ENCODE measurements at places on chromosomes 5 and 9.

DNA sequence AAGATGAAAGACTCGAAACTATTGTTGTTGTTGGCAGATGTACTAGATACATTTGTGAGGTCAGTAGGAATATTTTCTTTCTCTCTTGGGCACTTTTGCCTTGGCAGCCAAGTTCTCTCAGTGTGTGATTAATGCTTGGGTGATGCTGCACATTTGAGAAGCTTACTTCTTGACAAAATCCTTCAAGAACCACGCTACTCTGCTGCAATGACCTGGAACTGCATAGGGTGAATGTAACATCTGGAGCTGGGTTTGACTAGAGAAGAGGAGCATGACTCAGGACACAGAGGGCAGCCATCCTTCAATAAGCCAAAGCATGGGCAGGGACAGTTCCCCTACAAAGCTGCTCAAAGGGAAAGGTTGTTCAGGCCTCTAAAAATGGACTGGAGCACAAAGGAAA is 75.5 kb upstream of the PUM3 start:
- no peak overlapping the region for H3K4me3 ChIP-seq
- no peak overlapping the region for H3K27ac ChIP-seq
- no peaks in the 10 kb centered on the region for H3K36me3 ChIP-seq
- no peaks in the 10 kb centered on the region for H3K27me3 ChIP-seq
- DNase-seq: no peak

- DNase-seq: no peak
- H3K27ac ChIP-seq: no peak overlapping the region
- no peaks in the 10 kb centered on the region for H3K27me3 ChIP-seq
- no peak overlapping the region for H3K4me3 ChIP-seq
Observed at GRCh38 chr9:104564358-104564757, 4.6 kb upstream of the OR13C8 start.

DNA sequence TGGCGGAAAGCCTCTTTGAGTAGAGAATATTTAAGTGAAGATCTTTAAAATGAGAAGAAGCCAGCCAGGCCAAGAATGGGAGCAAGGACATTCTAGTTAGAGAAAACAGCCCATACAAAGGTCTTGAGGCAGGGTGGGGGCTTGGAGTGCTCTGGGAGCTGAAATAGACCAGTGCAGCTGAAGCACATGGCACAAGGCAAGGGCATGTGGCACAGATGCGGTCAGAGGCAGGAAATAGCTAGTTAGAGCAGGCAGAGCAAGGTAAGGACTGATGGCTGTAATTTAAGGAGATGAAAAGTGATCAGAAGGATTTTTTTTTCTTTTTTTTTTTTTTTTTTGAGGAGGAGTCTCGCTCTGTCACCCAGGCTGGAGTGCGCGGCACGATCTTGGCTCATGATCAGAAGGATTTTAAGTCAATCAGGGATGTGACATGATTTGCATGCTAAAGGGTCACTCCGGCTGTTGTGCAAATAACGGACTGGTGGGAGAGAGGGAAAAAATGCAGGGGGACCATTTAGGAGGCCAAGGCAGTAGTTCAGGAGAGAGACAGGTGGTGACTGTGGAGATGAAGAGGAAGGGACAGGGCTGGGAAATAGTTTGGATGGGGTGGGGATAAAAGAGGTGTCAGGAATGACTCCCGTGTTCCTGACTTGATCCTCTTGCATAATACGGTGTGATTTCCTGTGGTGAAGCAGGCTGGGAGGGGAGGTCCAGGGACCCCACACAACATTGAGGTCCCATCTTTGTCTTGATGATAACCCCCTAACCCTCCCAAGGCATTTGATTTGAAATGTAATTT is 207.6 kb downstream of the HSPA4 start:
- H3K4me3 ChIP-seq: no peak overlapping the region
- no peak for DNase-seq
- H3K36me3 ChIP-seq: no peaks in the 10 kb centered on the region
- no peak overlapping the region for H3K27ac ChIP-seq
- no peaks in the 10 kb centered on the region for H3K4me1 ChIP-seq

DNA sequence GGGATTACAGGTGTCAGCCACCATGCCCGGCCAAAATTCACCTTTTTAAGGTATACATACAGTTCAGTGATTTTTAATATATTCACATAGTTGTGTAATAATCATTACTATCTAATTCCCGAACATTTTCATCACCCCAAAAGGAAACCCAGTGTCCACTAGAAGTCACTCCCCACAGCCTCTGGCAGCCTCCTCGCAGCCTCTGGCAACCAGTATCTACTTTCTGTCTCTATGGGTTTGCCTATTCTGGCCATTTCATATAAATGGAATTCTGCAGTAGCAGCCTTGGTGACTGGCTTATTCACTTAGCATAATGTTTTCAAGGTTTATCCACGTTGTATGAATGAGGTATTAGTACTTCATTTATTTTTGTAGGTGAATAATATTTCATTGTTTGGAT is 59.0 kb downstream of the UBAP1 start:
- no peak for DNase-seq
- H3K36me3 ChIP-seq: peaks cover 34% of the 10 kb centered on the region
- no peak overlapping the region for H3K4me3 ChIP-seq
- no peak overlapping the region for H3K27ac ChIP-seq

DNA sequence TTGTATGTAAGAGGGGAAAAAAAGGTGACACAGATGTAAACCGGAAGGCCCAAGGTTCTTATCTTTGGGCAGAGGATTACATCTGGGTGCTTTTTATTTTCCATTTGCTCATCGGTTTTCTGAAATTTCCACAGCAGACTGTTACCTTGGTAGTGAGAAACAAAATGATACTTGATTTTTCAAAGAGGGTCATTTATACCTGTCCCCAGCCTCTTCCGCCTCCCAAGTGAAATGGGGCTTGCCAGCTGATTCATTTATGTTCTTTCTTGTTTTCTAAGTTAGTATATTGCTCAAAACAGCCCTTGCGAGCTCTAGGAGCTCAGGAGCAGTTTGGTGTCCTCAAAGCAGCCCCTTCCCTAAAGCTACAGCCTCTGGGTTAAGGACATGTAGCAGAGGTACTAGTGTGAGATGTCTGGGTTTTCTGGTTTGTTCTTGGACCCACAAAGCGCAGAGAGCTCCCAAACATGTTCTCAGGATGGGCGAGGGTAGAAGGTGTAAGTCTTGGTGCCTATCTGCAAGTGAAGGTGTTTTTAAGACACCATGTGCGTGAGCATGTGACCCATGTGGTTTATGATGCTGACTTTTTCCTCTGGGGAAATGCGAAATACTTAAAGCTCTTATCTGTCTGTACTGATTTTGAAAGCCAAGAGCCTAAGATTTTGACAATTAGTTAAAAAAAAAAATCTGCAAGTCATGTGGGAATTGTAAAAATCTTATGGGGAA is 38.3 kb downstream of the DAPK1 start:
- no peak overlapping the region for H3K27ac ChIP-seq
- H3K36me3 ChIP-seq: no peaks in the 10 kb centered on the region
- DNase-seq: no peak
- no peak overlapping the region for H3K4me3 ChIP-seq
- H3K27me3 ChIP-seq: no peaks in the 10 kb centered on the region

GRCh38 chr5:163908253-163908652 is 402.8 kb downstream of the MAT2B start:
- no peak overlapping the region for H3K27ac ChIP-seq
- no peaks in the 10 kb centered on the region for H3K36me3 ChIP-seq

GRCh38 chr5:123976379-123977033 is 464.5 kb downstream of the CSNK1G3 start:
- H3K4me3 ChIP-seq: no peak overlapping the region
- H3K36me3 ChIP-seq: no peaks in the 10 kb centered on the region
- H3K27ac ChIP-seq: no peak overlapping the region
- no peaks in the 10 kb centered on the region for H3K27me3 ChIP-seq

DNA sequence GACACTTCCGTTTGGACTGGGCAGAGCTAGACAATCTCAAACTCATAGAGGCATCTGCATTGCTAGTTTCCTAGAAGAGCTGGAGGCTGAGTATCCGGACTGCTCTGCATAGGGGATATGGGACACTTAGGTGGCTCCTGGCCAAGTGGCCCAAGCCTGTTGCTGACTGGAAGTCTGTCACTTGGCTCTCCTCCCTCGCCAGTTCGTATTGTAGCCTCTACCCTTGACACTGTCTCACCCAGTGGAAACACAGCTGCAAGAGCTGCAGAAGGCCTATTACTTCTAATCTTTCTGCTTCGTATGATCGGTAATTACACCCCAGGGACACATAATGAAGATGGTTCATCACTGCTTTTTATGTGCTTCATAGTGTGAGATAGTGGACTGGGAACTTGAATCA is 34.7 kb downstream of the ITGA1 start:
- no peaks in the 10 kb centered on the region for H3K36me3 ChIP-seq
- H3K4me3 ChIP-seq: no peak overlapping the region
- no peaks in the 10 kb centered on the region for H3K27me3 ChIP-seq
- H3K27ac ChIP-seq: no peak overlapping the region

GRCh38 chr9:83266666-83267496 is 203.9 kb upstream of the RASEF start:
- H3K27ac ChIP-seq: no peak overlapping the region
- no peak overlapping the region for H3K4me3 ChIP-seq
- DNase-seq: no peak
- H3K36me3 ChIP-seq: no peaks in the 10 kb centered on the region

GRCh38 chr5:134590992-134591659 is 41.5 kb downstream of the SAR1B start:
- peaks cover 5% of the 10 kb centered on the region for H3K4me1 ChIP-seq
- no peaks in the 10 kb centered on the region for H3K27me3 ChIP-seq
- no peak for DNase-seq

- no peak overlapping the region for H3K4me3 ChIP-seq
- peaks cover 6% of the 10 kb centered on the region for H3K4me1 ChIP-seq
- no peak for DNase-seq
- no peaks in the 10 kb centered on the region for H3K36me3 ChIP-seq
- no peak overlapping the region for H3K27ac ChIP-seq
Observed at GRCh38 chr5:131749723-131750470, 46.9 kb downstream of the FNIP1 start.

GRCh38 chr9:3793971-3794383 is 268.2 kb upstream of the RFX3 start:
- H3K27me3 ChIP-seq: no peaks in the 10 kb centered on the region
- no peak for DNase-seq
- H3K36me3 ChIP-seq: no peaks in the 10 kb centered on the region
- no peaks in the 10 kb centered on the region for H3K4me1 ChIP-seq
- no peak overlapping the region for H3K4me3 ChIP-seq

- H3K4me1 ChIP-seq: no peaks in the 10 kb centered on the region
- no peak for DNase-seq
- H3K27ac ChIP-seq: no peak overlapping the region
- no peaks in the 10 kb centered on the region for H3K36me3 ChIP-seq
- H3K27me3 ChIP-seq: no peaks in the 10 kb centered on the region
- H3K4me3 ChIP-seq: no peak overlapping the region
Observed at GRCh38 chr9:71108937-71109336, 12.5 kb downstream of the TRPM3 start.

DNA sequence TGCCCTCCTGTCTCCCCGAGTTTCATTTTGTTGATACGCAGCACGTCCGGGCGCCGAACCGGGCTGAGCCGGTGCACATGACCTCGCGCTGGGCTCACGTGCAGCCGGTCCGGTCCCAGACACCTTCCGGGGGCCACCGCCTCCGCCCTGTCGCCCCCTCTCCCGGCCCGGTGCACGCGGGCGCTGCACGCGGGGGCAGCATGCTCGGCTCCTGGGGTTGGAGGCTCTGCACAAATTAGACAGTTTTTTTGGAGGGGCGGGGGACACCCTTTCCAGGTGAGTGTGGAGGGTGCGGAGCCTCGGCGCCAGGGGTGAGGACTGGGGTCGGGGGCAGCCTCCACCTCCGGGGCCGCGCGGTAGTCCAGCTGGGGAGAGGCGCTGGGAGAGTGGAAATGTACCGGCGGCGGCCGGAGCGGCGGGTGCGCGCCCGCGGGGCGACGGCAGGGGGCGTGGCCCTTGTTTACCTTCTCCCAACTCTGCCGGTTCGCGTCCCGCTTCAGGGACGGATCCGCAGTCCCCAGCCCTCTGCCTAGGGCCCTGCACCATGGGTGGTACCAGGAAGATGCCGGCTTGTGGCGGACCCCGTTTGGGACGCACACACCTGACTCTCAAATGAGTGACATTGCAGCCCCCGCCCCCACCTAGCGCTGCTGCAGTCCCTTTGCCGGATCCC is 1.1 kb downstream of the JADE2 start:
- peak overlapping the region; percentile 87 for H3K4me3 ChIP-seq
- DNase-seq: peak; percentile 34
- no peaks in the 10 kb centered on the region for H3K36me3 ChIP-seq
- peaks cover 42% of the 10 kb centered on the region for H3K4me1 ChIP-seq
- H3K27me3 ChIP-seq: no peaks in the 10 kb centered on the region

DNA sequence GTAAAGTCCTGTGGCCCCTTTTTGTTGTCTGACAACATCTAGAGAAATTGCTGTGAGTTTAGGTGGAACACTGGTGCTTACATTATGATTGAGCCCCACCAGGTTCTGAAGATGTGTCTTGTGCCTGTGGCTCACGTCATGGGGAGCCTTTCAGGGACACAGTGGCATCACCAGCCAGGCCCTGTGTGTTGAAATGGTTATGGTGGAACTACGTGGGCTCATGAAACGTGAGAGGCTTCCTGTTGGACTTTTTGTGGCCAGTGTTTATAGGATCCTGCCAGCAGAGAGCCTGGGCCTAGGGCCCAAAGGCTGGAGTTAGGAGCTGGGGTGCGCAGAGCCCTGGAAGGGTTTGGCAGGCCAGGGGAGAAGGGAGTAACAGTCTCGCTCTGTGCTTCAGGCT is 46.8 kb downstream of the TENT4A start:
- H3K4me1 ChIP-seq: no peaks in the 10 kb centered on the region
- no peak overlapping the region for H3K4me3 ChIP-seq
- H3K36me3 ChIP-seq: peaks cover 19% of the 10 kb centered on the region
- no peak for DNase-seq
- H3K27ac ChIP-seq: no peak overlapping the region

GRCh38 chr5:132363431-132364112 is 5.9 kb upstream of the SLC22A5 start:
- no peaks in the 10 kb centered on the region for H3K27me3 ChIP-seq
- H3K36me3 ChIP-seq: no peaks in the 10 kb centered on the region
- H3K4me3 ChIP-seq: no peak overlapping the region
- no peak overlapping the region for H3K27ac ChIP-seq

- H3K4me3 ChIP-seq: no peak overlapping the region
- H3K4me1 ChIP-seq: no peaks in the 10 kb centered on the region
- H3K27me3 ChIP-seq: no peaks in the 10 kb centered on the region
- no peak overlapping the region for H3K27ac ChIP-seq
- H3K36me3 ChIP-seq: no peaks in the 10 kb centered on the region
Observed at GRCh38 chr9:75850459-75851200, 39.8 kb upstream of the PCSK5 start.

GRCh38 chr5:165157219-165157618 is 1651.8 kb downstream of the MAT2B start:
- no peak for DNase-seq
- no peak overlapping the region for H3K4me3 ChIP-seq
- no peaks in the 10 kb centered on the region for H3K27me3 ChIP-seq
- H3K36me3 ChIP-seq: no peaks in the 10 kb centered on the region
- H3K27ac ChIP-seq: no peak overlapping the region

- H3K4me3 ChIP-seq: no peak overlapping the region
- no peaks in the 10 kb centered on the region for H3K27me3 ChIP-seq
- DNase-seq: no peak
- no peaks in the 10 kb centered on the region for H3K4me1 ChIP-seq
Observed at GRCh38 chr5:19175776-19176570, 812.0 kb downstream of the CDH18 start.

Measured in effector memory CD4-positive, alpha-beta T cell (primary cell).